Aorta (tissue), 5 donors: ENCODE measurements at places on chromosomes 6 and 20. TPM values are rescaled to one million over a fixed set of nuclear protein-coding genes. Genes with fewer than 3 reads are reported as not detected.

DNA sequence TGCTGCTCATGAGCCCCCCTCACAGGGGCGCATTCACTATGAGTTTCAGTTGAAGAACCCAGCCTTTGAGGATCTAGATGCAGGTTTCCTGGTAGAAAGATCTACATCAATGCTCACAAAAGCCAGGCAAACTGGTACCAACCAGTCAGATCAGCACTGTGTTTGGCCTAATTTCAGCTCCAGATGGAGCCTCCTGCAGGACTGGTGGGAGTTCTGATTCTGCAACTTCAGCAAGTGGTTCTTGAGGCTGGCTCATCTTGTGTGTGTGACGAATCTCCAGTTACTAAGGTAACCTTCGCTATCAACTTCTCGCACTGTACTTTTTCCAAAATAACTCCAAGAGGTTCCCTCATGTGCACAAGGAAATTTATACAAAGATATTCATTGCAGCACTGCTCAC, 118.8 kb downstream of the ZMYND8 start:
- H3K27ac ChIP-seq, result no peak overlapping the region
- no peak for DNase-seq
- no peak overlapping the region for H3K4me3 ChIP-seq

The CRISP3 gene
- 0.05 TPM for polyA plus RNA-seq

The FGD2 gene
- polyA plus RNA-seq, result 2.2 TPM

GRCh38 chr6:83038246-83038645, 27.4 kb downstream of the UBE3D start:
- no peak overlapping the region for H3K4me3 ChIP-seq
- no peaks in the 10 kb centered on the region for H3K27me3 ChIP-seq
- H3K27ac ChIP-seq, result no peak overlapping the region
- DNase-seq, result no peak
- no peaks in the 10 kb centered on the region for H3K4me1 ChIP-seq
- no peaks in the 10 kb centered on the region for H3K36me3 ChIP-seq

The FAM209B gene
- not detected for polyA plus RNA-seq

DNA sequence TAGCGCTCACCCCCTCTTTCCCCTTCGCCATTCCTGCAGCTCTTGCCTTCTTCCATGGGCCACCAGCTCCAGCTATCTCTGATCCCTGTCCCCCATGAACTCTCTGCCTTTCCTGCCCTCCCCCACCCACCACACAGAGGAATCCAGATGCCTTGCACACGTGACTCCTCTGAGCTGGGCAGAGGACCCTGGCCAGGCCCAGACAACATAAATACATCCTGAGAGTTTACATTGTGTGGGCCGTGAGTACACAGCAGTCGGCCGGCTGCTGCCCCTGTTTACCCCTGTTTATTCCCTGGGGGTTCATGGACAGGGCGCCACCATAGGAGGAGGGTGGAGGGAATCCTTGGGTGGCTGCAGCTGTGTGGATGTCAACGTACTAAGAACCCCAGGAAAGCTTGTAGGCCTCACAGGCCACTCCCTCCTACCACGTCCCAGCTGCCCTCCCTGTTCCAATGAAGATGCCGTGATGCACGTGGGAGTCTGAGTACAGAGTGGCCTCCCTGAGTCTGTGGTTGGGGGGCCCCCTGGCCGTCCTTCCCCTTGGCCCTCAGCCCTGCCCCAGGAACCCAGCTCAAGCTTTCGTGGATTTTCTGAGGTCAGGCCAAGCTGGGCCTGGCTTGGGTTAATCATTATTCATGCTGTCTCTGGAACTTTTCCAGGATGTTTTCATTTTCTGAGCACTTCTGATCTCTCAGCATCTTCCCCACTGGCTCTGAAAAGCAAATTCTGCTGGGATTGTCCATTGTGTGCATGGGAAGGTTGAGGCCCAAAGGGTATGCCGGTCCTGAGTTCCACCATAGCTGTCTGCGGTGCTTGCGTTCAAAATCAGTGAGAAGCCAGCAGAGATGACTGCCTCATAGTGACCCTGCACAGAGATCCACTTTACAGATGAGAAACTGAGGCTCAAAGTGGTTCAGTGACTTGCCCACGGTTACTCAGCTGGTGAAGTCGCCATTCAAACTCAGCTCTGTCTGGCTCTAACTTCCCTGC, 136.3 kb downstream of the MRPL14 start:
- DNase-seq, result peak; percentile 62
- H3K4me3 ChIP-seq, result no peak overlapping the region
- no peaks in the 10 kb centered on the region for H3K27me3 ChIP-seq

GRCh38 chr20:58938078-58938477, 43.0 kb upstream of the NELFCD start:
- no peaks in the 10 kb centered on the region for H3K27me3 ChIP-seq
- no peak overlapping the region for H3K27ac ChIP-seq
- no peaks in the 10 kb centered on the region for H3K4me1 ChIP-seq
- no peaks in the 10 kb centered on the region for H3K36me3 ChIP-seq

DNA sequence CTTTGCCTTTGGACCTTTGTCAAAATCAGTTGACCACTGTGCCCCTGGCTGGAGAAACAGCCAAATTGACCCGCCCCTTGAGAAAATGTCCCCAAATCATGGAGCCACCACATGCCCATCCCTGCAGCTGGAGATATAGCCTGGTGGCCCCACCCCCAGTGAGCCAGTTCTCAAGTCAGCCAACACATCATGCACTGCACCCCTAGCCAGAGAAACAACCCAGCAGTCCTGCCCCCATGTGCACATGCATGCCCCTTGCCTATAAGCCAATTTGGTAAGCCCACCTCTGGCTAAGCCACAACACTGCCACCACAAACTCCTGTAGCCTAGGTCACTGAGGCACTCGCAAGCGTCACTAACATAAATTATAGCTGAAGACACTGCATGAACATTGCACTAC, 174.2 kb upstream of the ECI2 start:
- H3K4me3 ChIP-seq, result no peak overlapping the region
- no peak overlapping the region for H3K27ac ChIP-seq
- no peaks in the 10 kb centered on the region for H3K4me1 ChIP-seq

The MUC22 gene
- polyA plus RNA-seq, result not detected

GRCh38 chr6:149140910-149141290, 176.6 kb upstream of the TAB2 start:
- no peaks in the 10 kb centered on the region for H3K4me1 ChIP-seq
- DNase-seq, result no peak
- no peak overlapping the region for H3K27ac ChIP-seq
- H3K36me3 ChIP-seq, result no peaks in the 10 kb centered on the region
- no peak overlapping the region for H3K4me3 ChIP-seq

GRCh38 chr20:43666376-43667328, at the start of gene MYBL2:
TSS of gene MYBL2 (plus strand) at chr20:43667114. CDS start at chr20:43667284, 170 bp downstream.
- peak; percentile 61 for DNase-seq
- no peak within 1 kb of the TSS for H3K27ac ChIP-seq
- H3K4me1 ChIP-seq, result no peaks in the 10 kb centered on the region
- H3K4me3 ChIP-seq, result no peak within 1 kb of the TSS
- H3K27me3 ChIP-seq, result no peaks in the 10 kb centered on the region
- H3K36me3 ChIP-seq, result no peaks in the 10 kb centered on the region

DNA sequence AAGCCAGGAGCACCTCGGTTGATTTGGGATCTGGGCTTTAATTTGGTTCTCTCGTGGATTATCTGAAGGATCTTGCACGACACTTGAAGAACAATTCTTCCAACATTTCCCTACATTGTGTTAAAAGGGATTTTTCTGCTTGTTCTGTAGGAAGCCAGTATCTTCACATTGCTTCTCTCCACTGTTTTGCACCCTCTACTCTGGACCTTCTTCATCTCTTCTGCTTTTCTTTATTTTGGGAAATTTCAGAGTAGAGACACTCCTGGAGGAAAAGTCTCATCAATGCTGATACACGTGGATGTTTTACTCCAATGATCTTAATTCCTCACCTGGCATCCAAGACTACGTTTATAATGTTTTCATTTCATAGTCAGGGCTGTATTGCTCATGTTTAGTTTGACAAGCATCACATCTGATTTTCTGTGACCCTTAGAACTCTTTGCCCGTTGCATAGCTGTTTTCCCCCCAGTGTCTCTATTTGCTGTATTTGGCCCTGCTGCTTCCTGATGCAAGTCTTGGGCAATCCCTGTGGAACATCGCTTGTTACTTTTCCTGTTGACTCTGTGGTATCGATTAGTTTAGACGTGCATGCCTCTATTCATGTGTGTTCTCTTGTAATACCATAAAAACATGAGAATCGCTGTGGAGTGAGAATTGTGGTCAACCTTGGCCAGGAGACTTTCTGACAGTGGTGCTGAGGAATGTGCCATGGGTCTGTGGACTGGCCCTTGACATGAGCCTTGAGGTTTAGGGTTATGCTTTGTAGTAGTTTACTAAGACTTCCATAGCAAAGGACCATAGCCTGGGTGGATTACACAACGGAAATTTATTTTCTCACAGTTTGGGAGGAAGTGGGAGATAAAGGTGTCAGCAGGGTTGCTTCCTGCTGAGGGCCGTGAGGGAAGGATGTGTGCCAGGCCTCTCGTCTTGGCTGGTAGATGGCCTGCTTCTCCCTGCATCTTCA, 12.5 kb downstream of the PLCB1 start:
- no peak overlapping the region for H3K27ac ChIP-seq
- no peak overlapping the region for H3K4me3 ChIP-seq
- H3K4me1 ChIP-seq, result no peaks in the 10 kb centered on the region
- no peaks in the 10 kb centered on the region for H3K27me3 ChIP-seq

- H3K4me3 ChIP-seq, result no peak overlapping the region
- H3K36me3 ChIP-seq, result no peaks in the 10 kb centered on the region
- H3K27me3 ChIP-seq, result no peaks in the 10 kb centered on the region
- H3K4me1 ChIP-seq, result no peaks in the 10 kb centered on the region
Measured at GRCh38 chr6:160859822-160860221, 131.7 kb upstream of the MAP3K4 start.

GRCh38 chr6:131910219-131910589, 41.0 kb downstream of the CCN2 start:
- no peaks in the 10 kb centered on the region for H3K4me1 ChIP-seq
- H3K27ac ChIP-seq, result no peak overlapping the region
- H3K36me3 ChIP-seq, result no peaks in the 10 kb centered on the region
- no peaks in the 10 kb centered on the region for H3K27me3 ChIP-seq
- no peak for DNase-seq

- no peak overlapping the region for H3K27ac ChIP-seq
- H3K4me3 ChIP-seq, result no peak overlapping the region
- no peaks in the 10 kb centered on the region for H3K4me1 ChIP-seq
- no peaks in the 10 kb centered on the region for H3K27me3 ChIP-seq
- peak; percentile 43 for DNase-seq
Measured at GRCh38 chr6:7243179-7243981, 69.6 kb downstream of the SSR1 start.

GRCh38 chr20:50385733-50386640, 124.2 kb upstream of the PTPN1 start:
- H3K27ac ChIP-seq, result no peak overlapping the region
- no peaks in the 10 kb centered on the region for H3K27me3 ChIP-seq
- peaks cover 5% of the 10 kb centered on the region for H3K4me1 ChIP-seq
- DNase-seq, result peak; percentile 71
- H3K36me3 ChIP-seq, result no peaks in the 10 kb centered on the region

DNA sequence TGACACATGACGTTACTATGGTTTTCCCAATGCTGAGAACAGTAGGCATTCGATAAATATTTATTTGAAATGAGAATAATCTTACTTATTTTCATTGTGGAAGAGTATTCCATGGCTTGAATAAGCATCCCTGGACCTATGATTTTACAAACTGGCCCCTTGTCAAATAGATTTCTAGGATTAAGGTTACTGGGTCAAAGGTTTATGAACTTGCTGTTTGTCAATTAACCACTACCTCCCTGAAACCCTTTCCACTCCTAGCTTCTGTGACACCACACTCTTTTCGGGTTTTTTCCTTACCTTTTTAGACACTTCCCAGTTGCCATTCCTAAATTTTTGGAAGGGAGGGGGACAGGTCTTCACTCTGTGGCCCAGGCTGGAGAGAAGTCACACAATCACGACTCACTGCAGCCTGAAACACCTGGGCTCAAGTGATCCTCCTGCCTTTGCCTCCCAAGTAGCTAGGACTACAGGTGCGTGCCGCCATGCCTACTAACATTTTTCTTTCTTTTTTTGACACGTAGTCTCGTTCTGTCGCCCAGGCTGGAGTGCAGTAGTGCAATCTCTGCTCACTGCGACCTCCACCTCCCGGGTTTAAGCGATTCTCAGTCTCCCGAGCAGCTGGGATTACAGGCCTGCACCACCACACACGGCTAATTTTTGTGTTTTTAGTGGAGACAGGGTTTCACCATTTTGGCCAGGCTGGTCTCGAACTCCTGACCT, 5.1 kb upstream of the SRSF6 start:
- no peaks in the 10 kb centered on the region for H3K27me3 ChIP-seq
- no peak for DNase-seq
- H3K4me3 ChIP-seq, result no peak overlapping the region
- no peaks in the 10 kb centered on the region for H3K36me3 ChIP-seq
- no peak overlapping the region for H3K27ac ChIP-seq

DNA sequence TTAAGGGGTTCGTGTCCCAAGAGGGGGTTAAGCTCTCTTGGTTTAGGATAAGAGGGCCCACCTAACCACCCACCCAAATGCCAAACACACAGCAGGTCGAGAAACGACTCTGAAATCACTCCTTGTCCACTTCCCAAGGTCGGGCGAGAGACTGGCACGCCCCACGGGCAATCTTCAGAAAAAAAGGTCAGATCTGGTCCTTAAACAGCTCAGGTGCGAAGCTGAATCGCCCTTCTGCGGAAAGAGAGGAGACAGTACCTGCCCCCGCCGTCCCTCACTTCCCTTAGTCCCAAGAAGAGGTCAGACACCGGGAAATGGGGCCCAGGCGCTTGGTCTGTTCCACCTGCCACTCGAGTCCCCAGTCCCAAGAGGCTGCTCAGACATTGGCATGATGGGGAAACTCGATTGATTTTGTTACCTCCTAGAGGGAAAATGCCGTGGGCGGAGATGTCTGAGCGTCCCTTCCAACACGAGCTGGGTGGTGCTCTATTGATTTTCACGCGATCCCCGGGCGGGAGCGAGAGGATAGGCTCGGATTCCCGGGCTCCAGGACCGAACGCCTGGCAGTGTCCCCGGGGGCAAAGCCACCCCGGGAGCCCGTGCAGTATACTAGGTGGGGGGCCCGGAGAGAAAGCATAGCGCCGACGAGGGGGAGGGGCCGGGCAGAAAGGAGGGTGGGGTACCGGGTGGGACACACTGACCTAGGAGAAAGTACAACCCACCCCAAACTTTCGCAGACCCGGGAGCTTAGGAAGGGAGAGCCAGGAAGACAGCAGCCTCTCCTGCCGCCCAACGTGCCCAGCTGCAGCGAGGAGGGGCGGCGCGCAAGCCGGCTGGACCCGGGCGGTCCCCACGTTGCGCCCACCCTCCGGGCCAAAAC, 1.1 kb upstream of the SAMD5 start:
- no peaks in the 10 kb centered on the region for H3K27me3 ChIP-seq
- no peak overlapping the region for H3K27ac ChIP-seq
- no peaks in the 10 kb centered on the region for H3K4me1 ChIP-seq
- no peaks in the 10 kb centered on the region for H3K36me3 ChIP-seq
